ENCODE measurements at places on chromosomes 12 and 14.

DNA sequence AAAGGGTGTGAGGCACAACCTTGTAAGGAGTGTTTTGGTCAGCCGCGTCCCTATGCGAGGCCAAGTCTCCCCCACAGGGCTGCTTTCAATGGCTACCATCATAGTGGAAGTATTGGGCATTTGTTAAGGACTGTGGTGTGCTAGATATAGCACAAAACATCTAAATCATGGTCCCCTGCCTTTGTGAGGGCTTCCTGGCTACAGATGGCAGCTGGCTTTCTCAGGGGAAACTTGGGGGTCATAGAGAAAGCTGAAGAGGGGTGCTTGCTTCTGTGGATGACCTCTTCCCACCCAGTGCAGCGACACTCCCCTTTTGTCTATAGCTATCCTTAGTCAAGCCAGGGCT is 315.8 kb downstream of the ZFP36L1 start:
- no peak for DNase-seq

GRCh38 chr12:14367040-14367661 is 1.7 kb downstream of the ATF7IP start:
- no peak for DNase-seq

- no peak for DNase-seq
Measured at GRCh38 chr14:43621282-43621681, 885.8 kb downstream of the FSCB start.

DNA sequence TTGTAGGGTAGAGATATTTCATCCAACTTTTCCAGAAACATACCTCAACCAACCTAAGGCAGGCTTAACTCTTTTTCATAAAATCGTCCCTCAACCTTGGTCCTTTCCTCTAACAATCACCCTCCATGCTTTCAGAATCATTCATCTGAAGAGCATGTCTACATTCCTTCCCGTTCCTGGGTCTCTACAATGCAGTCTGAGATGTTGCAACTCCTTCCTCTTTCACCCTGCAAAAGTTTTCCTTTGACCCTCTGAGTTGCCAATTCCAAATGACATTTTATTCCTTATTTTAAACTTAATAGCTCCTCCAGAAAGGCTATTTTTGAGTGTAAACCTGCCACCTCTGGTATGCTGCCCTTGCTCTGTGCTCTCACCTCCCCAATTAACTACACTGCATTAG is 16.7 kb downstream of the SLC7A7 start:
- no peak for DNase-seq

DNA sequence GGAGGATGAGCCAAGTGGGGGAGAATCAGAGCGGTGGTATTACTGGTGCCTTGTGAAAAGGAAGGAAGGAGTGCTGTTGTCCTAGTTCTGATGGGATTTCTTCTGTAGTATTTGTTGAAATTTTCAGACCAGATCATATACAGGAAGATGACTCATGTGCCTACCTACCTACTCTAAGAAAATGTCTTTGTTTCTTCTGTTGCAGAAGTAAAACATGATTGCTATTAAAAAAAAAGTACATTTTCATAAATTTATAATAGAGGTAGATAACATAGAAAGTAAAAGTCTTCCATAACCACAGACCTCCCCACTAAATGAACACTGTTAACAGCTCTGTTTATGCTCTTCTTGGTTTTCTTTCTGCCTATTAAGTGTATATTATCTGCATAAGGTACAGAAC is 26.9 kb downstream of the SAMD4A start:
- DNase-seq, result no peak

DNA sequence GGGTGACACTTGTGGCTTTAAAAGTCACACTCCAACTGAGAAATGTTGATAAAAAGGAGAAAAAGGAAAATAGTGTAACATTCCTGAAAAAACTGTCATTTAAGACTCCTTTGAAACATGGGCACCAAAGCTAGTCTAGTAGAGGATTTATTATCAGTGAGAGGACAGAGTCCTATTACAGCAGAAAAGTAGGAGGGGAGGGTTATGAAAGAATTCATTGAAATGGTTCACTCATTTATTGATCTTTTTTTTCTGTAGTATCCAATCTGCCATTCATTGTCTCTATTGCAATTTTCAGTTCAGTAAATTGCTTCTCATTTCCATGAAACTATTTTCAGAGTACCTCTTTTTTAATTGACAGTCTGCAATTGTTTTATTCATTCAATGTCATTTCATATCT is 25.4 kb downstream of the PPM1A start:
- no peak for DNase-seq

- no peak for DNase-seq
Measured at GRCh38 chr12:123597100-123597499, 4.8 kb upstream of the DDX55 start.

DNA sequence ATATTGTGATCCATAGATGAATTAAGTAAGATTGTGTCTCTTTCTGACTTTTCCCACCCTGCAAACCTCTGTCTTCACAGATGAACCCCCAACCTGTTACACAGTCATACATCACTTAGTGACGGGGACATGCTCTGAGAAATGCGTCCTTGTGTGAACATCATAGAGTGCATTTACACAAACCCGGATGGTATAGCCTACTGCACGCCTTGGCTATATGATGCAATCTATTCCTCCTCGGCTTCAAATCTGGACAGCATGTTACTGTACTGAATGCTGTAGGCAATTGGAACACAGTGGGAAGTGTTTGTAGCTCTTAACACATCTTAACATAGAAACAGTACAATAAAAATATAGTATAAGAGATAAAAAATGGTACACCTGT is 7.4 kb upstream of the TESPA1 start:
- no peak for DNase-seq

- DNase-seq, result no peak
Measured at GRCh38 chr12:2214411-2214810, 161.6 kb downstream of the CACNA1C start.

GRCh38 chr14:67814821-67815220 is 1.6 kb downstream of the ZFYVE26 start:
- DNase-seq, result no peak

DNA sequence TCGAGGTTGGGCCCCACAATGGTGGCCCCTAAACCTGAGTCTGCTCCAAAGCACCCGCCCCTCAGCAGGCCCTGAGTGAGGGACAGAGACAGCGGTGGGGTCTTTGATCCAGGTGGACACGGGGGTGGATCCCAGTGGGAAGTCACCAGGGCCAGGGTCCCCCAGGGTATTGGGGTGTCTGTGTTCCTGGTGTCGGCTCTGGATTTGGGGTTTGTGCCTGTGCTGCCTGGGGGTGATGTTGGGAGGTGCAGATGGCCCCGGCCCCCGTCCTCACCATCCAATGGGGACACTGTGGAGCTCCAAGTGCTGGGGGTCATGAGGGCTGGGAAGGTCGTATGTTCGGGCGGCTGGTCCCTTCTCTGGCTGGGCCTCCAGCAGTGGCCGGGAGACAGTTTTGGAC is 354.2 kb downstream of the TMEM121 start:
- DNase-seq, result no peak

DNA sequence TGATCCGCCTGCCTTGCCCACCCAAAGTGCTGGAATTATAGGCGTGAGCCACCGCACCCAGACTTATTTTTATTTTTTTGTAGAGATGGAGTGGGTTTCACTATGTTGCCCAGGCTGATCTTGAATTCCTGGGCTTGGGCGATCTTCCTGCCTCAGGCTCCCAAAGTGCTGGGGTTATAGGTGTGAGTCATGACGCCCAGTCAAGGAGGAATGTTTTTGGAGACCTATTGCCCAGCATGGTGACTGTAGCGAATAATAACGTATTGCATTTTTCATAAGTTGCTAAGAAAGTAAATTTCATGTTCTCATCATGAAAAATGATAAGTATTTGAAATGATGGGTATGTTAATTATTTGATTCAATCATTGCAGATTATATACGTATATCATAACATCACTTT is 46.5 kb downstream of the TEAD4 start:
- peak; percentile 0 for DNase-seq

DNA sequence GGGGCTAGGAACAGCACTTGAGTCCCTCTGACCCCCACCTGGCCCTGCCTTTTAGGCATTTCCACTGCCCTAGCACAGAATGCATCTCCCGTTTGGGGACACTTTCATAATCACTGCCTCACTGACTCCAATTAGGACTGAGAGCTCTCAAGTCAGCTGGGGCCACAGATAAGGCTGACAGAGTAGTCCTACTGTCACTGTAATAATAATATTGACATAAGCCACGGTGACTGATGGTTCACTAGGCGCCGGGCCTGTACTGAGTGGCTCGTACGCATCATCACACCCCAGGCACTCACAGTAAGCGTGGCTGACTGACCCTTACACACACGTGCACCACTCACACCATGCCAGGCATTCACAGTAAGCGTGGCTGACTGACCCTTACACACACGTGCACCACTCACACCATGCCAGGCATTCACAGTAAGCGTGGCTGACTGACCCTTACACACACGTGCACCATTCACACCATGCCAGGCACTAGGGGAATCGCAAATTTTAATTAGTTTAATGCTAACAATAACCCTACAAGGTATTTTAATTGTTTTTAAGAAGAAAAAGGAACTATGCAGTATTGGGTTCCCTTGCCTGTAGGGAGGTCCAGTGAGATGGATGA is 87.7 kb downstream of the CHGA start:
- DNase-seq, result no peak

DNA sequence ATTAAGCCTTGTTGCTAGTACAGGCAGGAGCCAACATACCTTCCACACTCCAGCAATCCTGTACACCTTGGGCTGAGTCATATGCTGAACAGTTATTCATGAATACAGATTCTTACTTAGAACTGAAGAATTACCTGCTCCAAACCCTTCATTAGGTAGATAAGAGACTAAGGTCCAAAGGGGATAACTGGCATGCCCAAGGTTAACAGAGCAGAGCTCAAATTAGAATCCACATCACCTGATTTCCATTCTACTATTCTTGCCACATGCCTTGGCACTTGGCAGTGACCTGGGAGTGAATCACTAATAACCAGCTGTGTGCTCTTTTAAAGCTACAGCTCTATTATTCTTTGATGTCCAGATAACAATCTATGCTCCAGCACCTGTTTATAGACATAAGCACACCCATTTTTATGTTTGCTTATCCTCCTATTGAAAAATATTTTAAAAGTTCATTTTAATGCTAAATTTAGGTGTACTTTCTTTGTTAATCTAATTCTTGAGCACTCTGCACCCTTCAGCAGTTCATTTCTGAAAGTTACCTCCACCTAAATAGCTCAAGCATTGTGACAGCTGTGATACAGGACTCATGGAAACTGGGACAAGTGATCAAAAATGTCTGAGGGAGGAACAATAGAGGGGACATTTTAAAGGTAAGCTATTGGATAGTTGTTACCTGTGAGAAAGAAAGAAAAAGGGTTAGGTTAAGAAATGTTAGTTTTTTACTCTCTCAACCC is 19.4 kb downstream of the LPCAT3 start:
- DNase-seq, result no peak

GRCh38 chr12:74412606-74413230 is 124.9 kb upstream of the ATXN7L3B start:
- no peak for DNase-seq

DNA sequence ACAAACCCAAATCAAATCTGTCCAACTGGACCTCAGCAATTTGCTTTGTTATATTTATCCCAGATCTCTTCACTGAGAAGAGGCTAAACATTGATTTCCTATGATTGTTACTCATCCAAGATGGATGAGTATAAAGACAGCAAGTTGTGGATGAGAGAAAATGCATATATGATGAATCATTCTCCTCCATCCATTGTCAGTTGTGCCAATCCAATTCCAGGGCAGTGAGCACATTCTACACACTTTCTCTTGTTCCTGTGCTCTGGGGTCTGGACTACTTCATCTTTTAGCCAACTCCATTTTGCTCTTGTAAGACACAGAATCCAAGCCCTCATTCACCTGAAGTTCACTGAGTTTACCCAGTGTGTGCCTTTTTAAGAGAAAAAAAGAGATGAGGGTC is 105.7 kb downstream of the GCH1 start:
- no peak for DNase-seq

DNA sequence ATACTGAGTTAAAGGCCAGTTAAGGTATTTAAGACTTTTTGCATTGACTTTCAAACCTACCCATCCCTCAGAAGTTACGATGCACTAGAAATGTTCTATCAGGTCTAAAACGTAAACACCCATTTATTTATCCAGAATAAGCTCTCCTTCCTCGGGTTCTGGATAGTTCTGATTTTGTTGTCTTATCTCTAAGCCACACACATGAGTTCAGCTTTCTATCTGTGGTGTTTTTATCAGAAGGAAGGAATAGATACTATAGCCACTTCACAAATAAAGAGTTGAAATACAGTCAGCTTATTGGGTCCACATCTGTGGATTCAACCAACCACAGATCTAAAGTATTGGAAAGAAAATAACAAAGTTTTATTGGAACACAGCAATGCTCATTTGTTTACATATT is 5.4 kb downstream of the SFSWAP start:
- DNase-seq, result no peak

DNA sequence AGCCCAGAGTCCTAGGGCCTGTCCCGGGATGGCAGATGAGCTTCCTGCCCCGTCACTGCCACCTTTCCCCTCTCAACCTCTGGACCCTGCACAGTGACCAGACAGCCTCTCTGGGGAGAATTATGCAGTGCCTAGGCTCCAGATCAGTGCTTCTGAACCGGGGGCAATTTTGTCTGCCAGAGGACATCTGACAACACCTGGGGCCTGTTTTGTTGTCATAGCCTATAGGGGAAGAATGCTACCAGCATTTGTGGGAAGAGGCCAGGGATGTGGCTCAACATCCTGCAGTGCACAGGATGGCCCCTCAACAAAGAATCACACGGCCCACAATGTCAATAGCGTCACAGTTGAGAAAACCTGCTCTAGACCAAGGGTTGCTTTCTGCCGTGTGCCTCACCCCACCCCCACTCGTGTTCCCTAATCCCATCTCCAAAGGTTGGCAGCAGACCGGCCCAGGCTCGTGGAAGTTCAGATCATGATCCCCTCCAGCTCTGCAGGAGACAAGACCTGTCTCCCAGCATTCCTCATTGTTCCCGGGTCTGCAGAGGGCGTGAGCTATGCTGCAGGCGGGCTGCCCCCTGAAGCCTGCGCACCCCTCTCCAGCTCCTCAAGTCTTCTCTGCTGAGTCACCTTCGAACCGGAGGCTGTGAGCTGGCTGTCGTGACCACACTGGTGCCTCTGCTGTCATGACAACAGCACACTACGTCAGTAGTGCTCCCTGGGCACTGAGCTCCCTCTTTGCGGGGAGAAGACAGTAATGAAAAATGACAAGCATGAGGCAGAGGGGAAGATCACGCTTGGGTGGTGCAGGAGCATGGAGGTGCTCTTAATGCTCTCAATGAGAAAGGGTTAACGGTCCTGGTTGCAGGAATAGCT is 2.0 kb upstream of the GAPDH start:
- peak; percentile 96 for DNase-seq

Measured in amniotic stem cell (primary cell).